Gastrocnemius medialis (tissue), 4 donors: ENCODE measurements at places on chromosomes 4 and X.
A peak's percentile ranks its signal among the peaks of the same experiment; 100 is the strongest.

- no peak for DNase-seq
These were observed 18.0 kb downstream of the ING2 start for GRCh38 chr4:183522821-183523220.

GRCh38 chr4:41661442-41662076 is 87.0 kb downstream of the PHOX2B start:
- peak; percentile 6 for DNase-seq

DNA sequence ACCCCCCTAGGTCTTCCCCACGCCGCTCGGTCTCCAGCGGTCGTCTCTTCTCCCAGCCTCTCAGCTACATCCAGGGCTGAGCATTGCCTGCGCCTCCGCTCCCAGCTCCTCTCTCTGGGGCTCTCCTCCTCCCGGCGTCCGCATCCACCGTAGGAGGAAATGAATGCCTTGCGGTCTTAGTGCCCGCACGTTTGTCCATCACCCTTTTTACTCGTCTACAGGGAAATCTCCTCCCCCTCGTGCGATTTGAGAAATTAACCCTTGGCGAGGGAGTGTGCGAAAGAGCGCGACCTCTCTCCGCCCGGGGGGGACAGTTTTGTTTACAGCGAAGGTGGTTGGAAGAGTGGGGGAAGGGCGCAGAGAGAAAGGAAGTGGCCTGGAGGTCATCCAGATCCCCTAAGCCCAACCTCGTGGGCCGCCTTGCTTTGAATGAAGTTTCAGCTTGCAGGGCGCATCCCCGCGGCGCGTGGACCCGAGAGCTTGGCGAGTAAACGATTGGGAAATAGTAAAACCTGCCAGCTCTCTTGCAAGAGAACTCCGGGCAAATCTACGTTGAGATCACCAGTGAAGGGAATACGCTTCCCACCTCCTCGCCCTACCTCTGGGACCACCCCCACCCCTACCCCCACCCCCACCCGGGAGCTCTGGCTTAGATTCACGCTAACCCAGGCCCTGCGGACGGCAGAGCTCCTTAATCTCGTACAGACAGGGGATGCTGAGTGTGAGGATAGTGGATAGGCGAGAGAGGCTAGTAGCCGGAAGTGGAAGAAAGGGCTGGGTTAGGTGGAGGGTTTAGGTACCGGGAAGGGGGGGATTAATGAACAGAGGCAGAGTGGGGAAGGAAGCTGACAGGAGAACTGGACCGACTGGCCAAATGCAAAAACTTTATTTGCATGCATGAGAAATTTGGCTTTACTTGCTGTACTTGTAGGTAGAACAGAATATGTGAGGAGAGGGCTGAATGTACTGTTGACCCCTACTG is at the start of gene ELOVL6:
TSS of gene ELOVL6 (minus strand) at position 181 of the 982 bp plus-strand sequence. CDS start 280 bp downstream, outside the sequence.
- peak; percentile 24 for DNase-seq

GRCh38 chrX:136608295-136608933 is 39.5 kb upstream of the CD40LG start:
- peak; percentile 2 for DNase-seq

DNA sequence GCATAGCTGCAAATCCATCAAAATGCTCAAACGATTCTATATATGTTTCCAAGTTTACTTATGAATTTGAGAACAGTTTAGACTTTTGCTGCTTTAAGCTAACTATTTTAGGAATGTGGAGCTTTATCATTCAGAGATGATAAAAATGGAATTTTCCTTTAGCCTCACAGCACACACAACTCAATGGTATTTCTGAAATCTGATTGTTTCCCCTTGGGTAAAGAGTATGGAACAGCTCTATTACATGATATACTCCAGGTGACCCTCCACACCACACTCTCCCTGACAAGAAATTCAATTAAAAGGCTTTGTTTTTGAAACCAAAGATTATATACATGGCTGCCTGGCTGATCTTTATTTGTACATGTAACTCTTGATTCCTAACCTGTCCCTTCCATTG is 120.0 kb downstream of the LUZP4 start:
- no peak for DNase-seq
